ENCODE measurements at places on chromosomes 3 and 15.

- DNase-seq, result no peak
Observed at GRCh38 chr3:183478501-183478900, 50.1 kb upstream of the MCF2L2 start.

- no peak for DNase-seq
Observed at GRCh38 chr15:40080104-40080503, 28.6 kb downstream of the BMF start.

GRCh38 chr15:60751985-60752952 lies 273.3 kb upstream of the ICE2 start:
- peak; percentile 38 for DNase-seq

DNA sequence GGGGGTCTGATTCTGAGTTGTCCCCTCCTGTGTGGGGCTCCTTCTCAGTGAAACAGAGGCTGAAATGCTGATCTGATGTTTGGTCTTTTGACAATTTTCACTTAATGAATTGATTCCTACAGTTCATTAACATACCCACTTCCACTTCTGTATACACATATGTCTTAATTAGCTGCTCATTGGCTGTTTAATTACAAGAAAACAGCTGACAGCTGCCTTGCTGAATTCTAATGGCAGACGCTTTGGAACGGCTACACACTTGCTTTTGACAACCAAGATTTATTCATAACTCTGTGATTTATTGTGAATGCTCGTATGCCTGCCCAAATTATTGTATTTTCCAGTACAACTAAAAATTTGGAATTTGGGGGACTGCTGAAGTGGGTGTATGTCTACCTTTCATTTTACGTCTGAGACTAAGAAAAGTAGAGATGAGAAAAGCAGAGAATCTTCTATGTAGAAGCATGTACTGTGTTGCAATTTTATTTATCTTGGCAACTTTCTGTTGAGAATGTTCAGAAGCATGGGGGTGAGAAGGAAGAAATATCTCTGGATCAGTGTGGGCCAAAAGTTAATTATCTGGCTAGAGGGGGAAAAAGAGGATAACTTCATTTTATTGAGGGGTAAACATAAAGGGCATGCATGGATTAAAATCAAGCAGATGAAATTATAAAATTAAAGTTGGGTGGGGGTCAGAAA lies 46.5 kb upstream of the ICE2 start:
- DNase-seq, result no peak
